Cardiac fibroblast (primary cell): ENCODE measurements at places on chromosomes 16 and 17.

DNA sequence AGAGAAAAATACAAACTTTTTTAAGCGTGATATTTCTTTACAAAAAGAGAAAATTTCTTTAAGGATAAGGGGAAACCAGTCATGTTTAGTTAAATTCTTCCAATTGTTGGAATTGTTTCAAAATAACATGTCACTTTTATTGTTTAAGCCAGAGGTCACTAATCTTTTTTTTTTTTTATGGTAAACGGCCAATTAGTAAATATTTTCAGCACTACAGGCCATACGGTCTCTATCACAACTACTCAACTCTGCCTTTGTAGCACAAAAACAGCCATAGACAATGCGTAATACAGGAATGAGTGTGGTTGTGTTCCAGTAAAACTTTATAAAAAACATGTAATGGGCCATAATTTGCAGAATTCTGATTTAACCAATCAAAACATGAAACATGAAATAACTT lies 401.4 kb downstream of the GRIN2A start:
- no peak for DNase-seq

DNA sequence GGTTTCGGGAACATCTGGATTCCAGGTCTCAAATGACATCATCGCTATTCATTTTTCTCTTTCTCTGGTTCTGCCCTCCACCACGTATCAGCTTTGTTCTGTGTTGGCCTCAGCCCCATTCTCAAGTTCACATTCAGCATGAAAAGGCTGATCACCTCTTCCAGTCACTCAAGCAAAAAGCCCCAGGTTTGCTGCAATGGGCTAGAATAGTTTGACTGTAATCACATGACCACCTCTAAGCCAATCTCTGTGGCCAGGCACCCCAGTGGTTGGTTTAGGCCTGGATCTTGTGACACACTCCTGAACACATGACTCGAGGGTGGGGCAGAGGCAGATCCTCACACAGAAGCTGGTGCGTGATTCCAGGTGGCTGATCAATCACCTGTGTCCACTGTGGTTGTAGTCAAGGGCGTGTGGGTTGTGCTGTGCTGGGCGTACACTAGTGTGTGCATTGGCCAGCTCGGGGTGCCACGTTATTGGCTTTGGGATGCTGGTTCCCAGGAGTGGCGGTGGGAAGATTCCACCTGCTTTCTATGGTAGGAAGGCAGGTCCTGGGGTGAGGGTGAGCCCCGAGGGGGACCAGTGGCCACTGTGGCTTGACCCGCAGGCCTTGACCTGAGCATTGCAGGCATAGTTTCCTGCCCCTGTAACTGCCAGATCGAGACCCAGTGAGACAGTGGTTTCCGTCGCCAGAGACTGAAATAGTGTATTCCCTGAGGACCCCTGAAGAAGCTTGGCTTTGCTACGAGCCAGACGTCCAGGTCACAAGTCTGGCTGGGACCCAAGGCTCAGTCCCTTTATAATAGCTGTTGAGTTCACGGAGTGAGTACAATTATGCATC lies 12.0 kb downstream of the EEF2K start:
- no peak for DNase-seq

DNA sequence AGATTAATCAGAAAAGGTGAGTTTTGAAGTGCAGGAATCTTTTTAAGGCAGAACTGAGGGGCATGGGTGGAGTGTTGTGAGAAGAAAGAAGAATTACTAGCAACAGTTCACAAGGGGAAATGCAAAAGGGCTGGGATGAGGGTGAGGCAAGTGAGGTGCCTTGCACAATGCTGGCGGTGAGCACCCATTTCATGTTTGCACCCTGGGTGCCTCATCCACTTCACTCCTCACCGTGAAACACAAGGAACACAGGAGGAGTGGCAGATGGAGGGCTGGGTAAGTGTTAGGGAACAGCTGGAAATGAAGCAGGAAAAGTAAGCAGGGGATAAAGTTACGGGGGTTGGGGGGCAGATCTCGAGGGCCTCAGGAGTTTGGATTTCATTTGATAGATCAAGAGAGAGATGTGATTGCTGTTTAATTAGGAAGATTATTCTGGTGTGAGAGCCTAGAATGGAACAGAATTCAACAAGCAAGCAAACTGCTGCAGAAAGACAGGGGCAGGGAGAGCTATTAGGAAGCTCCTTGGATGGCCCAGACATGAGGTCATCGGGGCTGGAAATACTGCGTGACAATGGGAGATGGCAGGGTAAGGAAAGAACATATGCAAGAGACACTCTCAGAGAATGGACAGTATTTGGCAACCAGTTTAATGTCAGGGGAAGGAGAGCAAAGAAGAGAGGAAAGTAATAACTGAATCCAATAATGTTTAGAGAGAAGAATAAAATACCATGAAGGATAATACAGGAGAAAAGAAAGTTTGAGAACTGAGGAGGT lies 8.3 kb upstream of the HEATR6 start:
- DNase-seq, result peak; percentile 86

DNA sequence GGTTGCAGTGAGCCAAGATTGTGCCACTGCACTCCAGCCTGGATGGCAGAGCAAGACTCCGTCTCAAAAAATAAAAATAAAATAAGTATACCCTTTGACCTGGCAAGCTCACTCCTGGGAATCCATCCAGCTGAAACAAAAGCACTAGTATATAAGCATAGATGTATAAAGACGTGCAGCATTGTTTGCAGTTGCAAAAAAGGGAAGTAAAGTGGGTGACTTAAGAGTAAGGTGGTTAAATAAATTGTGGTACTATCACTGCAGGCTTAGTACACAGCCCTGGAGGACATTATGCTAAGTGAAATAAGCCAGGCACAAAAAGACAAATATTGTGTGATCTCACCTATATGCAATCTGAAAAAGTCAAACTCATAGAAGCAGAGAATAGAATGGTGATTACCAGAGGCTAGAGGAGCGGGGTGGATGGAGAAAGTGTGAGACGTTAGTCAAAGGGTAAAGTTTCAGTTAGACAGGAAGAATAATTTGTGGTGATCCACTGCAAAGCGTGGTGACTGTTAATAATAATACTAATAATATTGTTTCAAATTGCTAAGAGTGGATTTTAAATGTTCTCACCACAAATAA lies 113.0 kb downstream of the MYO1D start:
- no peak for DNase-seq

DNA sequence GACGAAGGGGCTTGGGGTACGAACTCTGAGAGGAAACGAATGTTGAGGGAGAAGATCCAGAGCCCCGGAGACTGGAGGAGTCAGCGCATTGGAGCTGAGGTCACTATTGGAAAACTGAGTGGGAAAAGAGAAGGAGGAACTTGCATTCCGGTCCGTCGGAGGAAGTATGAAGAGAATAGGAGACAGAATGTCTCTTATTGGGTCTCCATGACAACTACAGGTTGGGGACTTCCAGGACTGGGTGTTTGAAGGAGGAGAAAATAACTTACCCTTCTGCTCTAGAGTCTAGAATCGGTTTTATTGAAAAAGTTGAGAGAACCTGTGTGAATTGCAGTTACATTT lies 537 bp downstream of the GOSR1 start:
- no peak for DNase-seq

DNA sequence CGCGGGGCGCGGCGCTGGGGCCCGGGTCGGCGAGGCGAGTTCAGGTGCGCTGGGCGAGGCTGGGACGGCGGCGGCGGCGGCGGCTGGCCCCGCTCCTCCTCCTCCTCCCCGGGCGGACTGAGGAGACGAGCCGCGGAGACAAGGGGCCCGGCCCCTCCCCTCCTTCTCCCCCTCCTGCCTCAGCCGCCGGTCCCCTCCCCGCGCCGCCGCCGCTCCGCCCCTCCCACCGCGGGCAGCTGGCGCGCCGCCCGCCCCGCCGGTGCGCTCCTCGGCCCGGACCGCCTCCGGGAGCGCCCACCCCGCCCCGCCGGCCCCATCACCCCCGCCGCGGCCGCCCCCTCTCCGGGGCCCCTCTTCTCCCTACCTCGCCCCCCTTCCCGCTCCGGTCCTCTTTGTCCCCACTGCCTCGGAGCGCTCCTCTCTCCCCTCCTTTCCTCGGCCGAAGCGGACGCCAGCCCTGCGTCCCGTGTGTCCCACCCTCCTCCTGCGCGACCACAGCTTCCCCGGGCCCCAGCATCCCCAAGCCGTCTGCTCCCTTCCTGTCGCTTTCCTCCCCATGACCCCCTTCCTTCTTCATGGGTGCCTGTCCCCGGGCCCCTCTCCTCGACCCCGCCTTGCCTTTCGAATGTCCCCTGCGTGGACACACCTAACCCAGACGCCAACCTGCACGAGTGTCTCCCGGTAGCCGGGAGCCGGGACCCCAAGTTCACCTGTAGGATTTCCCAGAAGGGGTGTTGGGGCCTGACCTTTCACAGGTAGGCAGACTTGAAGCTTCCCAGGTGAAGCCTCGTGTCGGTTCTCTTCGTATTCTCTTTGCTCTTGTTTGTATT lies at the start of gene TOX3:
Gene TOX3 (minus strand): TSS at position 140 of the 830 bp plus-strand sequence. CDS start 420 bp downstream, outside the sequence.
- no peak for DNase-seq

DNA sequence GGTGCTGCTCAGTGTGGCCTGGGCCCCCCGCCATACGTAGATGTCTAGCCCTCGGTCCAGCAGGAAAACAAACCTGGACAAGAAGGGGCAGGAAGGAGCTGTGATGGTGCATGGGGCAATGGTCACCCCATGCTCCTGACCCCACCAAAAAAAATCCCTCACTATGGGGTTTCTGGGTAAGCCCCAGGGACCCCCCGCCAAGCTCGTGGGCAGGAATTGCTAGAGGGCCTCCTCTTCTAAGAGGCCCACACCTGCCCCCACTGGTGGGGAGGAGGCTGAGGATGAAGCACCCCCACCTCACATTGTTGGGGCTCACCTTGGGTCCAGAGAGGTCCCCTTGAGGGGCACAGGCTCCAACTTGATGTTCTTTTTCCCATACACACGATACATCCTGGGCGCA lies 9.7 kb downstream of the FLII start:
- DNase-seq, result no peak

DNA sequence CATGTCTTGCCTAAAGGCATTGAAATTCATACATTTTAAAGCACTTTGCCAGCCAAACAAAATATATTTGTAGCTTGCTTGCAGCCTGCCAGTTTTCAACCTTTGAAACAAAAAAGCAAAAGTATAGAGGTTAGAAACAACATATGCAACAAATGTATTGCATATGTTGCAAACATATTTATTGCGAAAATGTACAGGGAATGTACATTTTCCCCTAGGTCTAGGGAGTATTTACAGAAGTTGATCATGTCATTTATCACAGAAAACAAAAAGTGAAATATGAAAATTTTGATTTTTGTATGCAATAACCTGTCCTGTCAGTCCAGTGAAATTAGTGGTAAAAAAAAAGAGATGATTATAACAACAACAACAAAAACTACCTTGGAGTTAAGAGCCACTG lies 171.5 kb downstream of the SPECC1 start:
- DNase-seq, result no peak

- DNase-seq, result peak; percentile 48
Observed at GRCh38 chr16:84072014-84072413, 29.4 kb upstream of the SLC38A8 start.

GRCh38 chr16:74575807-74576643 lies 30.9 kb downstream of the GLG1 start:
- DNase-seq, result no peak

- no peak for DNase-seq
Observed at GRCh38 chr17:72357764-72358365, 237.0 kb downstream of the SOX9 start.

- no peak for DNase-seq
Observed at GRCh38 chr16:19102187-19102872, 11.4 kb upstream of the ITPRIPL2 start.

- DNase-seq, result no peak
Observed at GRCh38 chr17:83149029-83149725, 69.8 kb downstream of the METRNL start.

- peak; percentile 30 for DNase-seq
Observed at GRCh38 chr17:68199837-68200688, 47.8 kb upstream of the AMZ2 start.

- DNase-seq, result no peak
Observed at GRCh38 chr16:66374176-66374575, 7.7 kb downstream of the CDH5 start.

DNA sequence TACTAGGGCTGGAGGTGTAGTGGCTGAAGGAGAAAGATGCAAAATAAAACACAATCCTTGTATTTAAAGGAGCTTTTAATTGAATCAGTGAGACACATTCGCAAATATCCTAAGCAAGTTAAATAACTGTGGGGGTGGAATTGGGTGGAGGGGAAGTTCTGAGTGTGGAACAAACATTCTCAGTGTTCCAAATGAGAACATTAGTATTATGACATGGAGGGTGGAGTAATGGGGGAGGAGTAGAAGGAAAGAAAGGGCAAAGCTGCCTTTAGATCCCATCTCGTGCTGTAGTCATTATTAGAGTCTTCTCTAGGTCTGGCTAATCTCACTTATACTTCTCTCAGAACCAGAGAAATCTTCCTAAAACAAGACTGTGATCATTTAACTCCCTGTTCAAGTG lies 169.7 kb downstream of the ANKFN1 start:
- DNase-seq, result no peak

DNA sequence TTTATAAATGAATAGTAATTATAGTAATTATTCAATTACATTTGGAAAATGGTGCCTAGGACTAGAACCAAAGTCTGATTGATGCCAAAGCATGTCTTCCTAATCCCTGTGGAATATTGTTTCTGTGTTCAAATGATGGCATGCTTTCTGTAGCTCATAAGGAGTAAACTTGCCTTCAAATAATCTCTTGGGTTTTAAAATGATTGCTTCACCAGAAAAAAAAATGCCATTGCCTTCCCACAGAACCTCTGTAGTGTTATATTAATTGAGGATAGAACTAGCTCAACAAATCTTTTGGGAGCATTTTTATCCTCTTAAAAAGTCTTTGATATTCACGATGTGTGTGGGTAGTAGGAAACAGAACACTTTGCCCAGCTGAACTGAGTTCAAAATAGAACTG lies 7.7 kb upstream of the TMEM100 start:
- peak; percentile 35 for DNase-seq

DNA sequence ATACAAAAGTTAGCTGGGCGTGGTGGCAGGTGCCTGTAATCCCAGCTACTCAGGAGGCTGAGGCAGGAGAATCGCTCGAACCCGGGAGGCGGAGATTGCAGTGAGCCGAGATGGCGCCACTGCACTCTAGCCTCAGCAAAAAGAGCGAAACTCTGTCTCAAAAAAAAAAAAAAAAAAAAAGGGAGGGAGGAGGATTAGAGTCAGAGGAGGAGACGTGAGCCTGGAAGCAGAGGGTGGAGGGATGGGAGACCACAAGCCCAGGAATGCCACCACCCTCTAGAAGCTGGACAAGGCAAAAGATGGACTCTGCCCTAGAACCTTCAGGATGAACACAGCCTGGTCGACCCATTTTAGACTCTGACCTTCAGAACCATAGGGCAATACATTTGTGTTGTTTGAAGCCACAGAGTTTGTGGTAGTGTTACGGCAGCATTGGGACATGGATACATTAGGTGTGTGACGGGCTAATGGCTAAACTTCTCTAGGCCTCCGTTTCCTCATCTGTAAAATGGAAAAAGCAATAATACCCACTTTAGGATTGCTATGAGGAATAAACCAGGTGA lies 2.1 kb upstream of the SMIM22 start:
- DNase-seq, result no peak

DNA sequence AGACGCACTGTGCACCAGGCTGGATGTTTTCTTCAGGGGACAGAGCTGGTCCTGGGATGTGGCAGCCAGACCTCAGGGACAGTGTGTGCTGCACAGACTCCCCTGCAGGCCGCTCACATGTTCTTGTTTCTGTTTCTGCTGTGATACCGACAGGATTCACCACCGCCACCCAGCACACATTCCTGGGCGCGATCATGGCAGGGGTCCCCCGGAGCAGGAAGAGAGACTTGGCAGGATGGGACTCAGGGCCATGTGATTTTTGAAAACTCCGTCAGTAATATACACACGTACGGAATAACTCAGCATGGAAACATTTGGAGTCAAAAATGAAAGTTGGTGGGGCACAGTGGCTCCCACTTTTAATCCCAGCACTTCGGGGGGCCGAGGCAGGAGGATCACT lies 79.0 kb downstream of the HAPSTR1 start:
- no peak for DNase-seq
